Pulmonary artery endothelial cell (primary cell): ENCODE measurements at places on chromosomes 12 and 14. TPM values are rescaled to one million over a fixed set of nuclear protein-coding genes. Genes with fewer than 3 reads are reported as not detected.

Gene KRT6A
- 0.79 and 12.6 TPM in 2 replicates for total RNA-seq

Gene DHRS1
- total RNA-seq = 6.4 and 12.7 TPM in 2 replicates

Gene CCDC198
- not detected in 2 replicates for total RNA-seq

Gene PRB2
- total RNA-seq = not detected in 2 replicates

Gene OR6C6
- not detected in 2 replicates for total RNA-seq

Gene TMEM121
- 8.4 and 15.6 TPM in 2 replicates for total RNA-seq

Gene PSMC1
- 177 and 224 TPM in 2 replicates for total RNA-seq

Gene CCDC196
- total RNA-seq = not detected in 2 replicates

Gene DTX3
- total RNA-seq = 4.8 and 11.4 TPM in 2 replicates

Gene PCED1B
- 0.35 and 0.46 TPM in 2 replicates for total RNA-seq
